ENCODE measurements at places on chromosomes 6 and 20.

GRCh38 chr6:143059663-143060353, 881 bp upstream of the AIG1 start:
- DNase-seq, result no peak

DNA sequence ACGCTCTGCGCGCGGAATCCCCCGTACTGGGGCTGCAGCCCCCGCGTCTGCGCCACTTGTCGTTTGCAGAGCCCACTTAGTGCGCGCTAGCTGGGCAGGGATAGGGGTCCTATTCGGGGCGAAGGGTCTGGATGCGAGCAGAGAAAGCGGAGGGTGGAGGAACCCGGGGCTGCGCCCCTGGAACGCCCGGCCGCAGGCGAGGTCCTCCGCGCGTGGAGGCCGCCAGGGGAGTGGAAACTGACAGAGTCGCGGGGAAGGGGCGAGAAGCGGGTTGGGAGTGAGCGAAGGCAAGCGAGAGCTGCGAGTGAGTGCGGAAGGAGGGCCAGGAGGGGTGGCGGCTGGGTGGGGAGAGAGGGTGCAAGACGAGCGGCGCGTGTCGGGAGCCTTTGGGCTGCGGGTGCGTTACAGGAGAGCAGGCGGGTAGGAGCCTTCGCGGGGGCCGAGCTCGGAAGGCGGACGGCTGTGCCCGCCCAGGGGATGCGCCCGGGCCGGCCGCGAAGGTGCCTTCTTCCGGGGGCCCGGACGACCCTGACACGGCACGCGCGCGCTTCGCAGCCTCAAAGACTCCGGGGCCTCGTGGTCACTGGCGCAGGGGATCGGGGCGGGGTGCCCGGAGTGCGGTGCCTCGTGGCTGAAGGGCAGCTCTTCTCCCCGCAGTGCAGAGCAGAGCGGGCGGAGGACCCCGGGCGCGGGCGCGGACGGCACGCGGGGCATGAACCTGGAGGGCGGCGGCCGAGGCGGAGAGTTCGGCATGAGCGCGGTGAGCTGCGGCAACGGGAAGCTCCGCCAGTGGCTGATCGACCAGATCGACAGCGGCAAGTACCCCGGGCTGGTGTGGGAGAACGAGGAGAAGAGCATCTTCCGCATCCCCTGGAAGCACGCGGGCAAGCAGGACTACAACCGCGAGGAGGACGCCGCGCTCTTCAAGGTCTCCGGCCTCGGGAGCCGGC, 1.2 kb downstream of the IRF4 start:
- peak; percentile 64 for DNase-seq

DNA sequence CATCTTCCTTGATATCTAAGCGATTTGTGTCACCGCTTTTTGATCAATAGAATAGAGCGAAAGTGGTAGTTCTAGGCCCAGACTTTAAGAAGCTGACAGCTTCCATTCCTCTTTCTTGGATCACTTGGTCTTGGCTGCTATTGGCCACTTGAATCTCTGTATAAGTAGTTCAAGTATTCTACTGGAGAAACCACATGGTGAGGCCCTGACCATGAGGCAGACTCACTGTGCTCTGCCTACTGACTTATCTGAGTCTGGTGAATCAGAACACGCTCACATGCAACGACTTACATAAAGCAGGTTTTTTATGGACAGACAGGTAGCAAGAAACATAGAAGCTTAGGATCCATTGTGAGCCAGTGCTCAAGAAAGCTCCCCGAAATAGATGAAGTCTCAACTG, 27.0 kb downstream of the OLIG3 start:
- DNase-seq, result no peak

DNA sequence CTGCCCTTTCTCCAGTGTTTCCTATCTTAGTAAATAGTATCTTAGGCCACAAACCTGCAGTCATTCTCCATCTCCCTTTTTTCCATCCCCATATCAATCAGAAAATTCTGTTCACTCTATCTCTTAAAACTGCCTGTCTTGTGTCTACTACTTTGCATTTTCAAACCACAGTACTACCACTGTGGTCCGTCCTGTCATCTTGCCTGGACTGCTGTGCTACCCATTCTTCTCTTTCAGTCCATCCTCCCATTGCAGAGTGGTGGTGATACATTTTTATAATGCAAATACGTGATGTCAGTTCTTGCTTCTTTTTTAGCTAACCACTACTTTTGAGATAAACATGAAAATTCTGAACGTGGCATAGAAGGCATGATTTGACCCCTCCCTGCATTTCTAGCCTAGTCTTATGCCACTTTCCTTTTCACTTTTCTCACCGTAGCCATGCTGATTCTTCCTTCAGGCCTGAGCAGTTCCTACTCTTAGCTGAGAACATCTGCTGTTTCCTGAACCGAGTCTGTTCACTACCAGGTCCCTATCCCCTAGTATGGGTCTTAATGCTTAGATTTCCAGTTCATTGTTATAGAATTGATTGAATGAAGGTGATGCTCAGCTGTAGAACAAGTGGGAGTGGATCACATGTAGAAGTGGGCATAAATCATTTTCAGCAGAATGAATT, 13.8 kb downstream of the TBPL1 start:
- no peak for DNase-seq

- DNase-seq, result no peak
Measured at GRCh38 chr6:150391890-150392289, 23.1 kb downstream of the IYD start.

DNA sequence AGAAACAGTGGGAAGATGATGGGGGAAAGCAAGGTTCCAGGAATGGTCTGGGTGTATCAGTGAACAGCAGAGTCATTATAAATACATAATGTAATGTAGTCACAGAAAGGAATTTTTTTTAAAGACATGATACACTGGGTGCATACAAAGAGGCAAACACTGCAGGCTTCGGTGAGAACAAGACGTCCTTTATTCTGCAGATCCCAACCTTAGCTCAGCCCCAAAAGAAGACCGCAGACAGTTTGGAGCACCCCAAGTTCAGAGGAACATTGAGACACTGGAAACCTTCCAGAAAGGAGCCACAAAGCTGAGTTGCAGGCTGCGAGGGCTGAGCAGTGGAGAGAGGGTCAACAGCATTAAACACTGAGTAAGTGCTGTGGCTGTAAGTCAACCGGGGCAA, 30.6 kb upstream of the FOXC1 start:
- DNase-seq, result no peak

Measured in GM06990 (cell line).